ENCODE measurements at places on chromosomes 12 and 14.

DNA sequence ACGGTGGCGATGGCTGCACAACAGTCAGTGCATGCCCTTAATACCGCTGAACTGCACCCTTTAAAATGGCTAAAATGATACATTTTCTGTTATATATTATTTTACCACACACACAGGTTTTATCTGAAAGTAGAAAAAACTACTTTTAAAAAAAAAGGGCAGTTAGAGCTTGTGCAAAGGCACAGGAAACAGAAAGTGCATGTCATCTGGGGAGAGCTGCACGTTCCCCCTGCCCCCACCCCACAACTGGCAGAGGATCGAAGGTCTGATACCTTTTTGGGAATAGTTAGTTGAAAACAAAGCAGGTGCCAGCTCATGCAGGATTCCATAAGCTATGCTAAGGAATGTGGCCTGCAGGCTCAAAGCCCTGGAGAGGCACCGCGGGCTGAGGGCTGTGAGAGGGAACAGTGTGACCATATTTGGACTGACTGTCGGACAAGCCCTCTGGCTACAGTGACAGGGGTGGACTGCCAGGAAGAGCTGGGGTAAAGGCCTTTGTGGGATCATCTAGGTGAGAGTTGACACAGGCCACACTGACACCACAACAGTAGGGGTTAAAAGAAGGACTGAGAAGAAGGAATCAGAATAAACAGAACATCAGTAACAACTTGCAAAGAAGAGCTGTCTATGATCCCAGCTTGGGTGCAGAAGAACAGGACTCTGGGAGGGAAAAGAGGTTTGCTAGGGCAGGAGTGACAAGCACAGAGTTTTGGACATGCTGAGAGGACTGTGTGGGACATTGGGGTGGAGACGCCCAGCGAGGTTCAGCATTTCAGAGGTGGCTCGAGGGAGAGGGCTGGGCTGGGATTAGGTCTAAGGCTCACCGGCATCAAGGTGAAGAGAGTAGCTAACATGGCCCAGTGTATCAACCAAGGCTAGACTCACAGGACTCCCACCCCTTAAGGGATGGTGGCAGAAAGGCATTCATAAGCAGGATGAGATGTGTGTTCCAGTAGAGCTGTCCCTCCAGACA, 54.6 kb downstream of the ACTN1 start:
- no peak for DNase-seq

GRCh38 chr12:115273456-115273855, 589.5 kb upstream of the TBX3 start:
- no peak for DNase-seq

- no peak for DNase-seq
Observed at GRCh38 chr12:124658806-124659402, 91.5 kb upstream of the NCOR2 start.

DNA sequence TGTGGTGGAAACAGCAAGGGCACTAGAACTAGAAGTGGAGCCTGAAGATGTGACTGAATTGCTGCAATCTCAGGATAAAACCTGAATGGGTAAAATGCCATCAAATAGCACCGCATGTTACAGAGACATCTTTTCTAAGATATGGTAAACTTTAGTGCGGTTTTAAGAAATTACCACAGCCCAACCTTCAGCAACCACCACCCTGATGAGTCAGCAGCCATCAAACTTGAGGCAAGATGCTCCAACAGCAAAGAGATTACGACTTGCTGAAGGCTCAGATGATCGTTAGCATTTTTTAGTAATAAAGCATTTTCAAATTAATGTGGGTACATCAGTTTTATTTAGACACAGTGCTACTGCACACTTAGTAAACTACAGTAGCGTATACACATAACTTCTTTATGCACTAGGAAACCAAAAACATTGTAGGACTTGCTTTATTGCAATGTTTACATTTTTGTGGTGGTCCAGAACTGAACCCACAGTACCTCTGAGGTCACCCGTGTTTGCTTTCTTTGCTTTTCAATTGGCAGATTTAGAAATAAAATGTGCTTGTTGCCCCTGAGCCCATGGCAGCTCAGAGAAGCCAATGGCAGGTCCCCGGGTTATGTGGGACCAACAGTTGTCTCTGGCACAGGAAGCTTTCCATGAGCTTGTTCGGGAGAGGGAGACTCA, 15.9 kb downstream of the GOLGA3 start:
- no peak for DNase-seq

GRCh38 chr14:103630364-103631108, 1.5 kb downstream of the KLC1 start:
- no peak for DNase-seq

All from NK-92 treated with Interleukin-12 subunit alpha and Interleukin-12 subunit beta, amount 100 ng/mL, for 24 hours (cell line).